ENCODE measurements at places on chromosomes 1 and 21.

DNA sequence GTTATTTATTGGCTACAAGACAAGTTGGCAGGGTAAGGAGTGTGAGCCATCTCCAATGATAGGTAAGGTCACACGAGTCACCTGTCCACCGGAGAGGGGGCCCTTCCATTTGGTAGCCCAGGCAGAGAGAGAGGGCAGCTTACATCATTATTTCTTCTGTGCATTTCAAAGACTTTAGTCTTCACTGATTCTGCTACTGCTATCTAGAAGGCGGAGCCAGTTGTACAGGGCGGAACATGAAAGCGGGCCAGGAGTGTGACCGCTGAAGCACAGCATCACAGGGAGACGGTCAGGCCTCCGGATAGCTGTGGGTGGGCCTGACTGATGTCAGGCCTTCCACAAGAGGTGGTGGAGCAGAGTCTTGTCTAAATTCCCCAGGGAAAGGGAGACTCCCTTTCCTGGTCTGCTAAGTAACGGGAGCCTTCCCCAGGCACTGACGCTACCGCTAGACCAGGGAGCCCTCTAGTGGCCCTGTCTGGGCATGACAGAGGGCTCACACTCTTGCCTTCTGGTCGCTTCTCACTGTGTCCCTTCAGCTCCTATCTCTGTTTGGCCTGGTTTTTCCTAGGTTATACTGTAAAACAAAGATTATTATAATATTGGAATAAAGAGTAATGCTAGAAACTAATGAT is 36.7 kb downstream of the ZNF695 start:
- DNase-seq: no peak

DNA sequence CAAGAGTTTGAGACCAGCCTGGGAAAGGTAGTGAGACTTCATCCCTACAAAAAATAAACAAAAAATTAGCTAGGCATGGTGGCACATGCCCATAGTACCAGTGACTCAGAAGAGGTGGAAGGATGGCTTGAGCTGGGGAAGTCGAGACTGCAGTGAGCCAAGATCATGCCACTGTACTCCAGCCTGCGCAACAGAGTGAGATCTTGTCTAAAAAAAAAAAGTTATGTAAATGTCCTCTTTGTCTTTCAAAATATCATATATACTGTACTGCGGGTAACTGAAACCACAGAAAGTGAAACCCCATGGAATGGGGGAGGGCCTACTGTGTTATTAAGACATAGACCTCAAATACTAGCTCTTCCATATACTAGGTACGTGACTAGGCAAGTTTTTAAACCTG is 20.8 kb downstream of the ACADM start:
- no peak for DNase-seq

DNA sequence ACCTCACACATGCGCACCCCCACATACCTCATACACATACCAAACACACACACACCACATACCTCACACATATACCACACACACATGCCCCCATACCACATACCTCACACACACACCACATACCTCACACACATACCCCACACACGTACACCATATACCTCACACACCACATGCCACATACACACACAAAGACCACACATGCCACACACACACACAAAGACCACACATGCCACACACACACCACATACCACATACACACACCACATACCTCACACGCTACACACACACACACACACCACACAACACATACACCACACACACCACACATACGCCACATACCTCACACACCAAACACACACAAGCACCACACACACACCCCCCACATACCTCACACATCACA is 30.0 kb downstream of the HIVEP3 start:
- DNase-seq: no peak

DNA sequence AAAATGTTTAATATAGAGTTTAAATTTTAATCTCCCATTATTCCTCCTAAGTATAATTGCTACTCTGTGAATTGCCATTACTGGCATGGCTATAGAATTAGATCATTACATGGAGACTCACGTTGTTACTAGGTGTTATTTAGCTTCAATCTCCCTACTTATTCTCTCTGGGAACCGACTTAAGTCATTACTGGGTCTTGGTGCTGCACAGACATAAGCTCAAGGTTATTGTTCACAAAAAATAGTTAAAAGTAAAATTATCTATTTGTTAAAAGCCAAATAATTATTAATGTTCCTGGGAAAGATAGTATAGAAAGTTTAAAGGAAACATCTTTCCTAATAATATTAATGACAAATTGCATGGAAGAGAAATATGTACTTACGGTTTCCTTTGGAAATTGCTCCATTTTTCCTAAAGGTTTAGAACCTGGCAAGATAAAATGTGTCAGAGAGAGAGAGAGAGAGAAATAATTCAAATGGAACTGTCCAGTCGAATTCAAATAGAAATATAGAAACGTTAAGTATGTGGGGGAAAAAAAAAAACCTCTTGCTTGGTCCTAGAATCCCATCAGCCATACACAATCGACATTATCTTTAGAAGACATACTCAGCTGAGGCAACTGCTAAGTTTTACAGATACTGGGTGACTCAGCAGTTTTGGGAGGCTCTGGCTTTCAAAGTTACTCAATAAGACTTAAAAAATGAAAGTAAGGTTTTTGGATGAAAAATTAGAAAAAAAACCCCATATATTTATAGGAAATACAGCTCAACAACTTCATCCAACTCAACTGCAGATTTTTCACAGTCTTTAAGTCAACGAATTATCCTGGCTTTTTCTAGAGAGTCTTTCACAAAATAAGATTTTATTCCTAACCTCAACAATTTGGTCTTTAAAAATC is at the start of gene SPTA1:
Gene SPTA1 (minus strand): TSS at position 605 of the 899 bp plus-strand sequence. CDS start 198 bp downstream, at position 407.
- no peak for DNase-seq

- DNase-seq: no peak
Measured at GRCh38 chr1:25944986-25945385, 38.8 kb upstream of the STMN1 start.

DNA sequence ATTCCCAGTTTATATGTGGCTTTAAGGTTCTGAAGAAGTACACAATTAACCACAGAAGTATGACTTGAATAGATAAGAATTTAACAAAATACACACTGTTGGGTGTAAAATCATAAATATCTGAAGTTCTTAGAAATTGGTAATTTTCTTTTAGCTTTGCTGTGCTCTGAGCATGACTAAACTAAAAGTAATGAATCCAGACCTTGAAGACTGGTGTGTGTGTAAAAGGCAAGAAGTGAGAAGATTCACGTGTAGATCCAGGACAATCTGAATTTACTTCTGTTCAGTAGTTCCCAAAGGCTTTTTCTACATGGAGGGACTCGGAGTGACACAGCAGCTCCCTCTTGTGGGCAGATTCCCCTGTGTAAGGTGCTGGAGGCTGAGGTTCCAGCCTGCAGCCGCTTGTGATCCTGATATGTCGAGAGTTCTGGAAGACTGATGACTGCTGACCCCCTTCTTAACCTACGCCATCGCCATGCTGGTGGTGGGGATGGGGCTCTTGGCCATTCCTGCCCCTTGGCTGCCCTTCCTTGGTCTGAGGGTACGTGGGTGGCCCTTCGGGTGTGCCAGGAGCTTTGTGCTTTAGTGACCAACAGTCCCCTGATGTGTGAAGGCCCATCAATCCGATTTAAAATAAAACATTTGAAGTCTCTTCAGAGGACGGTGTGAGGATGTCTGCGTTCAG is 62.7 kb downstream of the ADARB1 start:
- DNase-seq: peak; percentile 14

DNA sequence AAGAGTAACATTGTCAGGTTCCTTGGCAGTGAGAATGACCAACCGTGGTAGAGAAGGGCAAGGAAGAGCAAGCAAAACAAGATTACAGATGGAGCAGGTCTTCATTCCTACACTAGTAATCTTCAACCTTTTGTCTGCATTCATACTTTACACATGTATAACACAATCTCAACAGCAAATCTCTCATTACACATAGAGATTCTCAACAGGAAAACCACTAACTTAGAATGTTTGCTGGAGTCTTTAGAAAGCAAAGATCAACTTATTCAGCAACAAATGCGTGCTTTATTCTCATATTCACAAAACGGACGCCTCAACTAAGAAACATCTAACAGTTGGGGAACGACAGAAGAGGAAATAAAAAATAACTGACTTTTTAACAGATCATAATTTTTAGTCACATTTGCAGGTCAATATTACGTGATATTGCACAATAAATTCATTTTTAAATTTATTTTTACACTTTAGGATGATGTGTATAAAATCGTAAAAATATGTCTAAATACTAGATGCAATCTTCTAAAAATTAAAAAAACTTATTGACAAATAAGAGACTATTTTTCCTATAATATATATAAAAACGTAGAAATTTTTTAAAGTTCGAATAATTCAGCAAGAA is 82.9 kb downstream of the ARID4B start:
- DNase-seq: no peak

DNA sequence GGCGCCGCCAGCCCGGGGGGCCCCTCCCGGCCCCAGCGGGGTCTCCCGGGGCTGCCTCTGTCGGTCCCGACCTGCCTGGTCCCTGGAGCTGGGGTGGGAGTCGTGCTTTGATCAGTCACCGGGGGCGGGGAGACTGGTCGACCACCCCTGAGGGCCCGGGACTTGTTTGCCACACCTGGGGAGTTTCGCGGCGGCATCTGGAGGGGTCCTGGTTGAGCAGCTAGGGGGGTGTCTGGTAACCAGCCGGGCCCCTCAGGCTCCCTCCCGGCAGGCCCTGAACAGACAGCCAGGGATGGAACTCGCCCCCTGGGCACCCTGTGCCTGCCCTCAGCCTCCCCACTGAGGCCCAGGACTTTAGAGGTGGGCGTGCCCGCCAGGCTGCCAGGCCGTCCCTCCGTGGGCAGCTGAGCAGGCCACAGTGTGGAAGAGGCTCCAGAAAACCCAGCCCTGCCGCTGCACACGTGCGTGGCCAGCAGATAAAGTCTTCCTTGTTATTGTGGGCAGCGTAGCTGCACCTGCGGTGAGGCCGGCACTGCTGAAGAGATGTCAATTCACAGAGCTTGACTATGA is 13.3 kb upstream of the SAMD11 start:
- no peak for DNase-seq

DNA sequence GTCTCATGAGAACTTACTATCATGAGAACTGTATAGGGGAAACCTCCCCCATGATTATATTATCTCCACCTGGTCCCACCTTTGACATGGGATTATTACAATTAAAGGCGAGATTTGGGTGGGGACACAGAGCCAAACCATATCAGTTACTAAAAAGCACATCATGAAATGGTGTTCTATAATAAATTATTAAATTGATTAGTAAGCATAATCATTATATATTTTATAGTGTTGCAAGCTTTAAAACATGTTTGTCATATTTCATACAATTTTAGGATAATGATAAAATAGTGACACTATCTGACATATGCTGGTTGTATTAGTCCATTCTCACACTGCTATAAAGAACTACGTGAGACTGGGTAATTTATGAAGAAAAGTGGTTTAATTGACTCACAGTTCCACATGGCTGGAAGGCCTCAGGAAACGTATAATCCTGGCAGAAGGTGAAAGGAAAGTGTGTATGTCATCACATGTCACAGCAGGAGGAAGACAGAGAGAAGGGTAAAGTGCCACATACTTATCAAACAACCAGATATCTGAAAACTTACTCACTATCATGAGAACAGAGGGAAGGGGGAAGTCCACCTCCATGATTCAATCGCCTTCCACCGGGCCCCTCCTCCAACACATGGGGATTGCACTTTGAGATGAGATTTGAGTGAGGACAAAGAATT is 539.2 kb upstream of the OLFM3 start:
- no peak for DNase-seq

GRCh38 chr1:178877896-178878295 is 7.0 kb upstream of the ANGPTL1 start:
- DNase-seq: no peak

DNA sequence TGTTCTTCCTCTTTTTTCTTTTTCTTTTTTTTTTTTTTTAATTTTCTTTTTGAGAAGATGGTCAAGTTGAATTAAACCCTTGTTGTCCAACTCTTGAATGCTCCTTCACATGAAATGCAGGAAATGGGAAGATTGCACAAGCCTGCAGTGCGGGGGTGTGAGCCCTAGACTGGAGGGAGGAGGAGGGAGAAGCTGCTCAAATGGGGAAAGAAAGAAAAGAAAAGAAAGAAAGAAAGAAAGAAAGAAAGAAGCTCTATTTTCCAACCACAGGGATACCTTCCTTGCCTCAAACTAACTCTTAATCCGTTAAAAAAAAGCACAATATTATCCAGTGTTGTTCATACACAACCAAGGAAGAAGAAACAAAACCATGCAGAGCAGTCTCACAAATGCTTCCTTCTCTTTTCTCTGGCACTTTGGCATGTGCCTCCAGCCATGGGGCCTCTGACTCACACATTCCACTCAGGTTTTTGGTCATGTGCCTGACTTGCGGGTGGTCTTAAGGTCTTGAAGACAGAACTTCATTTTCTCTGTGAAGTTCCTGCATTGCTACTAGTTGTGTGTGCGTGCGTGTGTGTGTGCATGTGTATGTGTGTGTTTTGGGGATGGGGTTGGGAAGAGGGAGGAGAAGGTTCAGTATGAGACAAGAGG is 276.1 kb downstream of the RPS6KC1 start:
- no peak for DNase-seq

DNA sequence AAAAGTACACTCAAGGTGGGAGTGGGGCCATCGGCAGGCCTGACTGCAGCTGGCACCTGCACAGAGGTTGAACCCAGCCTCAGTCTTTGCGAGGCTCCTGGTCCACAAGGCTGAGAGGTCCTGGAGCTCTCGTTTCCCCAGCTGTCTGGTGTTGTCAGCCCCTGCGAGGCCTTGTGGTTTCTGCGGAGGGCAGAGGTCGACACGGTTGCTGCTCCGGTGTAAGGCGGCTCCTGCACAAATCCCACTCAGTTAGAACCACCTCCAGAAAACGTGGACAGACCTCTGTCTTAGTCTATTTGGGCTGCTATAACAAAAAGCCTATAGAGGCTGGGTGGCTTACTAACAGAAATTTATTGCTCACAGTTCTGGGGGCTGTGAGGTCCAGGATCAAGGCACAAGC is 5.8 kb downstream of the KIAA1614 start:
- DNase-seq: no peak

GRCh38 chr1:119929643-119930315 is 33.5 kb upstream of the ADAM30 start:
- no peak for DNase-seq

DNA sequence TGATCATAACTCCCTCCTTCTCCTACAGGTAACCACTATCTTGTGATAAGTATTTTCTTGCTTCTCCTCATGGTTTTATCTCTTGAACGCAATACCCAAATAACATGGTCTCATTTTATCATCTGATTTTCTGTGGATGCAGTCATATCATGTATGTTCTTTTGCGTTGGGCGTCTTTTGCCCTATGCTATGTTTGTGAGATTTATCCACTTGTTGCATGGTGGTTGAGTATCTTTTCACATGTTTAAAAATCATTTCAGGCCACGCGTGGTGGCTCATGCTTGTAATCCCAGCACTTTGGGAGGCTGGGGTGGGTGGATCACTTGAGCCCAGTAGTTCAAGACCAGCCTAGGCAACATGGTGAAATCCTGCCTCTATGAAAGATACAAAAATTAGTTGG is 15.6 kb downstream of the PADI3 start:
- no peak for DNase-seq

- DNase-seq: no peak
Measured at GRCh38 chr1:64004451-64005025, 198.9 kb upstream of the UBE2U start.

- no peak for DNase-seq
Measured at GRCh38 chr1:47521034-47521881, 83.4 kb downstream of the FOXD2 start.

GRCh38 chr1:214380986-214381695 is 100.2 kb downstream of the SMYD2 start:
- no peak for DNase-seq

GRCh38 chr1:228190182-228190581 is 17.7 kb upstream of the OBSCN start:
- DNase-seq: no peak

- peak; percentile 56 for DNase-seq
Measured at GRCh38 chr1:54253480-54253879, 53.5 kb downstream of the MRPL37 start.

- no peak for DNase-seq
Measured at GRCh38 chr1:31706384-31707058, 2.7 kb upstream of the COL16A1 start.

Data from SW 1271 (cell line).